ENCODE measurements at places on chromosomes 5 and 9.

- DNase-seq = no peak
Observed at GRCh38 chr9:134453776-134454475, 127.7 kb downstream of the RXRA start.

DNA sequence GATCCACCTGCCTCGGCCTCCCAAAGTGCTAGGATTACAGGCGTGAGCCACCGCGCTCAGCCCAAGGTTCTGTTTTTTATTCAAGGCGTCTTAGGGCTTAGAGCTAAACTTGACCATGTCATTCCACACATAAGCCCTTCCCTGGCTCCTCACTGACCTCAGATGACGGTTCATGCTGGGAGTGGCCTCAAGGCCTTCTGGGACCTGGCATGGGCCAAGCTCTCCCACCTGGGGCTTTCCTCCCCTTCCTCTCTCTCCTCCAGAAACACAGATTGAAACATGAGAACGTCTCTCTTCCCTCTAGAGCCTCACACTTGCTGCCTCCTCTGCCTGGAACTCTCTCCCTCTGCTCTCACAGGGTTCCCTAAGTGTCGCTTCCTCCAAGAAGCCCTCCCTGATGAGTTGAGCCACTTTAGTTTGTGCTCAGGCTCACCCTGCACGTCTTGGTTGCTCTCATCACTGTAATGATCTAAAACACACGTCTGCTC lies 155.6 kb upstream of the IER5L start:
- DNase-seq = no peak

DNA sequence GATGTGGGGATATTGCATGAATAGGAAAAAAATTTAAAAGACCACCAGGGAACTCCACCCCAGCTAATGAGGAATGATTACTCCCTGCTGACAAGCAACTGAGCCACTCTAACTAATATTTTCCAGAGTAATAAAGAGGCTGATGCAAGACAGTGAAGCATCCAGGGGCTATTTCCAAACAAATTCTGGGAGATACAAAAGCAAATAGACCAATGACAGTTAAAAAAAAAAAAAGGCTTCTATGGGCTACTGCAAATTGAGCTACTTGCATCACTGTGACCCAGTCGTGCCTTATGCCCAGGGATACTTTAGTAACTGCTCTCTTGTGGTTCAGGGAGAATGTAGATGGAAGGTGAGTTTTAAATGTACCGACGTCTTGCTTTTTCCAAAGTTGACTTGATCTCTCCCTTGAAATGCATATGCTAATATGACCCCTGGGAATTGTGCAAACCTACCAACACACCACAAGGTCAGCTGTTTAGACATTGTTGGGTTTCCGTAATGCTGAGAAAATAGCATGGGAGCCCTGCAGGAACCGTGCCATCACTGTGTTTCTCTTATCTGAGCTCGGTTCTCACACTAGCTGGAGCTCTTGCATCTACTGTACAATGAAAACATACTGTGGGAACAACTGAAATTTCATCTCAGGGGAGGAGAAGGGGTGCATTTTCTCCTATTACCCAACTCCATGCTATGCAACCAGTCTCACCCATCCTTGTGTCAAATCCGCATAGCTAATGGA lies 250.6 kb upstream of the MAP3K1 start:
- no peak for DNase-seq

GRCh38 chr9:115883467-115884329 lies 269.9 kb upstream of the PAPPA start:
- peak; percentile 0 for DNase-seq

DNA sequence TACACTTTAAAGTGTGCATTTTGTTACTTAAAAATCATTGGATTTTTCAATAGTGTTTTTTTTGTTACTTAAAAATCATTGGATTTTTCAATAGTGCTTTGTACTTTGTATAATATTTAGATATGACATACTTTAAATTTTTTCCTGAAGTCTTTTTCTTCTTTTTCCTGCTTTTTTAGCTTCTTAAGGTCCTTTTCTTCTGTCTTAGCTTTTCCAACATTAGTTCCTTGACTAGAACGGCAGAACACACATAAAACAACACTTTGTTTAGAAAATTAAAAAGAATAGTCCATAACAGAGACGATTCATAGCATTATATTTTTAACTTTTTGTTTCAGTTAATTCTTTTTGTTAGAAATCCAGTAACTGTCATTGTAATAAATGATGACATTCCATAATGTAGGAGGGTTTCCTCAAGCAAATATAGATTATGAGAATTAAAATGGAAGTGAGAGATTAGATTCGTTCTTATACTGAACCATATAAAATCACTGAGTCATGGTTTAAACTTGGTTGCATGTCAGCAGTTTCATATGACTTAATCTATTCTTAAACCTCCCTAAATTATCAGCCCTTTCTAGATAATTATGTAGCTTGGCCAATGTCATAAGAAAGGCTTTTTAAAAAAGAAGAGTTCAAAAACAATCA lies 45.3 kb upstream of the RICTOR start:
- DNase-seq = no peak

DNA sequence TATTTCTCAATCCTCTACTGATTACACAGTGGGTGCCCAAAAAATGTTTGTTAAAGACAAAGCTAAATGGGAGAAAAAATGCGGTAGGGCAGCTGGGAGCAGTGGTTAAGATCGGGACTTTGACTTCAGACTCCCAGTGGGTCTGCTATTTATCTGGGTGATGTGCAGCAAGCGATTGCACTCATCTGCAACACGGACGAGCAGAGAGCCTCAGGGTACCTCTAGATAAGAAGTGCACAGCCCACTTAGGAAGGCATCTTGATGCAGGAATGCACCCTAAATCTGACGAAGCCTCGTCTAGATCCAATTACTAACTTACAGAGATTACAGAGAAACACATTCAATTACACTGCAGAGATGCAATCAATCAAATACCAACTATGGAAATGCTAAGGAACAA lies 4.0 kb downstream of the MAPK9 start:
- DNase-seq = no peak

DNA sequence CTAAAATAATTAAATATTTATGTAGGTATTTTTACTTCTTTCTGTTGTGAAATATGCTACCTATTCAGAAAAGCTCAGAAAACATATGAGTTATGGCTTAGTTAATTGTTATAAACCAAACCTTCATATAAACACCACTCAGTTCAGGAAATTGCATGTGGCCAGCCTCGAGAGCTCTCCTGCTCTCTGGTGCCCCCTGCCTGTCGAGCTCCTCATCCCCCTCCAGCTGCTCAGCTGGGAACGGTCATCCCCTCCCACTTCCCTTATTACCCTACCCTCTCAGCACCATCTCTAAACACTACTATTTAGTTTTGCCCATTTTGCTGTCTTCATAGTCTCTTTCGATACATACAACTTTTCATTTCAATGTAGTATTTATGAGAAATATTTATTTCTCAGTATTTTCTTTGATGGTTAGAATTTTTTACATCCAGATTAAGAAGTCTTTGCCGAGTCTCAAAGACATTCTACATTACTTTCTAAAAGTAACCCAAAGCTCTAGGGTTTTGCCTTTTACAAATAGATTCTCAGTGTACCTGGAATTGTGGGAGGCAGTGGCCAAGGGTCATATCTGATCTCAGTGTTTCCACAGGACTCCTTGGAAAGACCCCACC lies 51.2 kb upstream of the SEMA4D start:
- DNase-seq = no peak
